Occipital lobe (tissue), 3 donors: ENCODE measurements at places on chromosomes 1 and 21.

DNA sequence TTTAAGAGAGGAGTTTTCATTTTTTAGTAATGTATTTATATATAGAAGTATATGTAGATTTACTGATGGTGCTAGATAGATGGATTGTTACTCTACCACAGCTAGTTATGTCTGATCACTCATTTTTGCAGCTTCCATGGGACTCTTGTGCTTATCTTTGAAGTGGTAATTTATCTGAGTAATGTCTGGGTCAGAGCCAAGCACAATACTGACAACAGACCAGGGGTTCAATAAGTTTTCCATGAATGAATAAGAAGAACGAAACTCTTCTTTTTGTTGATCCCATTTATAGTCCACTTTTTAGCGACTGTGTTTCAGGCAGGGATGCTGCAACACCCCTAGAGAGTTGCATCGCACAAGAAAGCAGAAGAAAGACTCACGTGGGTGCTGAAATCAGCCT lies 935.2 kb downstream of the PLA2G4A start:
- no peak for DNase-seq

GRCh38 chr1:239800861-239801260 lies 290.8 kb upstream of the FMN2 start:
- no peak for DNase-seq

DNA sequence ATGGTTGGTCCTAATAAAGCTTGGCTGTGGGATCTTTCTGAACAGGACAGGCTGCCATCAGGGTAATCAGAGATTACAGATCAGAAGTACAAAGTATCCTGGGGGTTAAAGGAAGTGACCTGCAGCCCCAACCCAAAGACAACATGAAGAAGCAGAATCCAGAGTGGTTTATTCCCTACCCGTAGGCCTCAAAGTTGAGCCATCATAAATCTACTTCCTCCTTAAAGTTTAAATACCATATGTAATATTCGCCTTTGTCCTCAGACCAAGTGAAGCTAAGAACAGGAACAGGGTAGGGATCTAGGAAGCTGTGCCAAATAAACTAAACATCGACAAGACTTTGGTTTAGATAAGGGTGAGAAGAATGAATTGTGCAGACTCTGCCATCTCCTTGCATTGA lies 15.9 kb upstream of the DHX9 start:
- no peak for DNase-seq

DNA sequence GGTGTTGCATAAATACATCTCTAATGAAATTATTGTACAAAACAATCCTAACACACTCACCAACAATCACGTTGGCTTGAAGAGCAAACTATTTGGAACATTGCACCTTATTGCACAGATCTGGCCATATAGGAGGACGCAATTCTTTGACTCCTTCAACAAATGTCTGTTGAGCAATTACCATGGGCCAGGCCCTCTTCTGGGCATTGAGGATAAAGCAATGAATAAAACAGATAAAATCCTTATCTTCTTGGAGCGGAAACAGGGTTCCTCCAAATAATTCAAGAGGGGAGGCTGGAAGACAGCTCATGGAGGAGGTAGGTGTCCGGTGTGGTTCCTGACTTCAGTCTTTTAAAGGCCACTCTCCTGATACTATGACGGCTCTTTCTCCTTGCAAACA lies 43.3 kb downstream of the PAX7 start:
- no peak for DNase-seq

GRCh38 chr1:185400052-185400451 lies 83.0 kb upstream of the IVNS1ABP start:
- DNase-seq = no peak

- DNase-seq = no peak
Observed at GRCh38 chr1:183490932-183491331, 18.6 kb downstream of the SMG7 start.

DNA sequence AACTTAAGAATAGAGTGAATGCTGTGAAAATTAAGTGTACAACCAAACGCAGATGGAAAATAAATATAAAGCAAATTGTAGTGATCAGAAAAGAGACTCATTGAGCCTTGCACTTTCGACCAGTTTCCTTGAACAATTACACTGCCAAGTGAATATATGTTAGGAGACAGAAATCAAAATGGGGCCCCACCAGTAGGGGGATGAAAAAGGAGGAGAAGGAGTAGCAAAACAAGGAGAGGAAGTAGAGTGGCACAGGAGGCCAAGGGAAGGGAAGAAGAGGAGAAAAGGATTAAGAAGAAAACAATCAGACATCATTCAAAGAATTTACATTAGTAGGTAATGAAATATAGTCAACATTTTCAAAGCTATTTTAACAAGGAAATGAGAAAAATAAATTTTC lies 1770.6 kb downstream of the PLA2G4A start:
- no peak for DNase-seq

- DNase-seq = peak; percentile 40
Observed at GRCh38 chr1:203189951-203190352, 3.4 kb upstream of the CHI3L1 start.

GRCh38 chr1:11701981-11702803 lies 10.7 kb downstream of the DRAXIN start:
- DNase-seq = no peak

DNA sequence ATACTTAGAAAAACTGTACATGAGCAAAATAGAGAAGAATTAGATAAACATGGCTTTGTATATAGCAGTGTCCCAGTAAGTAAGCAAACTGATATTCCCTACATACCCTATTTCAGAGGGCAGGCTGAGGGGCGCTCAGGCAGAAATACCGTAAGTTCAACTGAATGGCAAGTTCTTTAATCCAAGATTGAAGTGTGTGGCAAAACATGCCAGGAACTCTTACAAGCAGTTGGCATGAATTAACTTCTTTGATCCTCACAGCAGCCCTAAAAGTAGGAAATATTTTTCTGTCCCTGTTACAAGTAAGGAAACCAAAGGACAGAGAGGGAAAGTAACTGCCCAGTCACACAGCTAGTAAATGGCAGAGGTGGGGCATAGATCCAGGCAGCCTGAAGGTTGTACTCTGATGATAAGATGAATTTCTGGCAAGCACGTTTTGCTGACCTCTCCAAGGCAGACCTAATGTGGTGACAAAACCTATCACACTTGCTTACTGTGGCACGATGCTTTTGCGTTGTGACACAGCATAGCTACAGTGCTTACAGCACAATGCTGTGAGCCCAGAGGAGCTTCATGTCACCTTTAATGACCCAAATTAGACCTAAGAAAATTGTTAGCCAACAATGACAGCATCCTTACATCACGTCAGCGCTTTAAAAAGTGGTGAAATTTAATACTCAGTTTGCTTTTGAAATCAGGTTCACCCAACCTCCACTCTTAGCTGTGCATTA lies 35.0 kb upstream of the THEM4 start:
- DNase-seq = no peak

- DNase-seq = no peak
Observed at GRCh38 chr1:151156515-151156819, at the start of gene TNFAIP8L2. Gene TNFAIP8L2, plus strand, starts transcription at chr1:151156649. Its CDS starts 2,049 bp downstream, at chr1:151158698.

GRCh38 chr1:66779475-66780078 lies 21.5 kb downstream of the INSL5 start:
- no peak for DNase-seq

GRCh38 chr1:151692226-151692625 lies 24.4 kb downstream of the CELF3 start:
- DNase-seq = no peak

- DNase-seq = no peak
Observed at GRCh38 chr1:170664093-170664827, at the start of gene PRRX1. Gene PRRX1, plus strand, starts transcription at chr1:170664131. Its CDS starts 88 bp downstream, at chr1:170664219.

DNA sequence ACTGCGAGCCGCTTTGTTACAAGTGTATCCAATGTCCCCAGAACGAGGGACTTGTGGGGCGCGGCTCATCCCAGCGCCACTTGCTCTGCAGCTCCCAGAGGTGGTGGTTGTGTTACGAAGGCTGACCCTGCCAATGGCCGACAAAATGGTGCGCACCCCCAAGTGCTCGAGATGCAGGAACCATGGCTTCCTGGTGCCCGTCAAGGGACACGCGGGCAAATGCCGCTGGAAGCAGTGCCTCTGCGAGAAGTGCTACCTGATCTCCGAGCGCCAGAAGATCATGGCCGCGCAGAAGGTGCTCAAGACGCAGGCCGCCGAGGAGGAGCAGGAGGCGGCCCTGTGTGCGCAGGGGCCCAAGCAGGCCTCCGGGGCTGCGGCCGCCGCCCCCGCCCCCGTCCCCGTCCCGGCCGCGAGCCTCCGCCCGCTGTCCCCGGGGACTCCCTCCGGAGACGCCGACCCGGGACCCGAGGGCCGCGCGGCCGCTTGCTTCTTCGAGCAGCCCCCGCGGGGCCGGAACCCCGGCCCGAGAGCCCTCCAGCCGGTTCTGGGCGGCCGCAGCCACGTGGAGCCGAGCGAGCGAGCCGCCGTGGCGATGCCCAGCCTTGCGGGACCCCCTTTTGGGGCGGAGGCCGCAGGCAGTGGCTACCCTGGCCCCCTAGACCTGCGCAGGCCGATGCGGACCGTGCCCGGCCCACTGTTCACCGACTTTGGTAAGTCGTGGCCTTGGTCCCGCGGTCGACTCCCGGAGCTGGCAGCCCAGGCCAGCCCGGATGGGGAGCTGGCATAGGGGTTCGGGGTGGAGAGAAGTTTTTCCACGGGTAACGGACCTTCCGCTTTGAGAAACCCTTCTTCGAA lies at the start of gene DMRTB1:
Gene DMRTB1 (plus strand): TSS at position 79 of the 855 bp plus-strand sequence. CDS start 55 bp downstream, at position 134.
- no peak for DNase-seq

DNA sequence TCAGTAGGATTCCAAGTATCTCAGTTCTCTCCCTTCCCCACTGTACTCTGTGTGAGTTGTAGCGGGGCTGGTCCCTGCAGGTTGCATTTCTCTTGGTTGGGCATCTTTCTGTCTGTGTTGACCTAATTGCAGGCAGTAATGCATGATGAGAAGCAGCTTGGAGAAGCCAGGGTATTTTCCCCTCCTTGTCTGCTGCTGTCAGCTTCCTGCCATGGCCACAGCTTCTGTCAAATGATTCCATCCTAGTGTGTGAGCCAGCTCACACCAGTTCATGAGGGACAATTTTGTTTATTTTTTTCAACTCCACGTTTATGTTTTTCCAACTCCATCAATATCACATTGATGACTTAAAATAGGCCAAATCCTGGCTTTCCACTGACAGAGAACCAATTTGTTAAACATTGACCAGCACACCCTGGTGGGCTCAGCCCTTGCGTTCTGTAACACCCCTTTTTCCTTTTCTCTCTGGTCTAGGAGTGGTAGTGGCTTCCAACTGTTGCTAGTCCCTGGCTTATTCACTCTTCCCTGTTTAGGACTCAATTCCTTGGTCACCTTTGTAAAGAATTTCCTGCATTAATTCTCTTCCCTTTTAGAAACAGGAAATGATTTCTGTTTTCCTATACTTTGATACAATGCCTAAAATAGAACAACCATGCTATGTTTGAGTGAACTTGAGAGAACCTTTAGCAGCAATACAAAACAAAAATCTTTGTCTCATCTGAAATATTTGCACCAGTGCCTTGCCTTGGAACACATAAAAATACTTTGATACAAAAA lies 44.9 kb upstream of the APOBEC4 start:
- DNase-seq = no peak

DNA sequence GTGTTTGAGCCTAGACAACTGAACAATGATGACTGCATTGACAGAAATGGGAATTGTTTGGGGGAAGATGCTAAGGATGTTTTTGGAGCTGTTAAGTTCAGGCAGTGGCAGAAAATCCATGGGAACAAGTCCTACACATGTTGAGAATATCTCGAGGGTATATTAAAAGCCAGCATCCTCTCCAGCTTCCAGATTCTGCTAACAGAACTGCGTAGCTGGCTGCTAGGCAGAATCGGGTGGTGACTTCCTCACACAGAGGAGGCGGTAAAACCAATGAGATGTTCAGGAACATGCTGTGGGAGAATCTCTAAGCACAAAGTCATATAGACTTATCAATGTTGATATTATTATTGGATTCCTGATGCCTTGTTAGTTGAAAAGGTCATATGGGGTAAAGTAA lies 14.8 kb downstream of the FAM163A start:
- no peak for DNase-seq

GRCh38 chr1:40783001-40783905 lies at the start of gene KCNQ4:
Gene KCNQ4, plus strand, starts transcription at chr1:40783787. Its CDS starts 307 bp downstream, at chr1:40784094.
- DNase-seq = no peak

- DNase-seq = no peak
Observed at GRCh38 chr1:40784141-40784770, 669 bp downstream of the KCNQ4 start.

- no peak for DNase-seq
Observed at GRCh38 chr1:158150523-158150922, 30.2 kb upstream of the CD1D start.

GRCh38 chr1:93969887-93970286 lies 60.7 kb upstream of the GCLM start:
- no peak for DNase-seq

DNA sequence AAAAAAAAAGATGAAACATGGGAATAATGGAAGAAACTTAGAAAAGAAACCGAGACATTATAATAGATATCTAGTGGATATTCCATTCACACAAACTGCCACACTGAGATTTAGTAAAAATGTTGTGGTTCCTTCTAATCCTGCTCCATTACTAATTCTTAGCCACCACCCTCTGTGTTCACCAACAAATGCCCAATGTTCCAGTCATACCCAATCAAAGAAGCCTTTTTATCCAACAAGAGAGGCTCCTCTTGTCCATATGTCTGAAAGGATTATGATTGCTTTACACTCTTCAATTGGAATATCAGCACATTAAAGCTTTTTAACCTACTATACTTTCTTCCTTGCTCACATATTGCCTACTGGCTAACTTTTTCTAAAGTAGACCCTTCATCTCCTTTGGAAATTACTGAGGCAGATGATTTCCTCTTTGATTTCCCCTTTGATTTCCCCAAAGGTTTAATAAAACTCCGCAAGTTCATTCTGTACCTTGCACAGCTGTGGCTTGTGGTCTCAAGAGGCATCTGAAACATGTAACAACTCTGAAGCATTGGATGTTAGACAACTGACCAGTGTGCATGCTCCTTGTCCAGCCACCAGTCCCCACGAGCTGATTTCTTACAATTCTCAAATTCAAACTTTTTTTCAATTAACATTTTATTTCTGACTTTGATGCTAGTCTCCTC lies 305.6 kb upstream of the LYPLAL1 start:
- no peak for DNase-seq

DNA sequence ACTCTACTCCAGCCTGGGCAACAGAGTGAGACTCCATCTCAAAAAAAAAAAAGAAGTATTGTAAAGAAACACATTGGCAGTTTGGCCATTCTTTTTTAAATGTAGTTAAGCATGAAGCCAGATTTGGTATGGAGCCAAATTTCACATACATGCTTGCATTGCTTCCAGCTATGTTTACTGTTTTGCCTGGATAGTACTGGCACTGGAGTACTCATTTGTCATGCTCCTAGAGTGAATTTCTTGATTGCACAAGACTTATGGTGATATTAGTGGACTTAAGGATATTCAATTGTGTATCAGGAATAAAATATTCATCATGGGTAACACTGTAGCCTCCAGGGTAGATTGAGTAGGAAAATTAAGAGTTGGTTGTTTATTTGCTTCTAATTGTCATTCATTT lies 24.5 kb upstream of the SLC9A1 start:
- no peak for DNase-seq

DNA sequence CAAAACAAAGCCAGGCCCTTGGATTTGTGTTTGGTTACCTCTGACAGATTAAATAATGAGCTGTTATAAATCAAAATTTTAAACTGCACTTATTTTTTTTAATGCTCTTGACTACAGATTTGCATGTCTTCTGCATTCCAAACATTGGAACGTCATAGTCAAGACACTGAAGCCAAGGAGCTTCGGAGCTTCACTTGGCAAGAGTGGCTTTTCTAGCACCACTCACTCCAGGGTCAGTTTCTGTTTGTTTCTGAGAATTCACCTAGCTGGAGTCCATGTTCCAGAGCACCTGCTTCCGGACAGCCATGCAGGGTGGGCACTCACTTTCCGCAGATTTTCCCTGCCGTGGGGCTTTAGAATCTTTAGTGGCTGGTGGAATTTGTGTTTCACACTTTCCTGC lies 202.9 kb downstream of the ZP4 start:
- no peak for DNase-seq

GRCh38 chr1:25219661-25220251 lies 12.5 kb downstream of the SYF2 start:
- DNase-seq = no peak
